Activated naive CD4-positive, alpha-beta T cell treated with Interleukin-2 at 50 U/mL for 16 hours (primary cell): ENCODE measurements at places on chromosomes 4 and X.

DNA sequence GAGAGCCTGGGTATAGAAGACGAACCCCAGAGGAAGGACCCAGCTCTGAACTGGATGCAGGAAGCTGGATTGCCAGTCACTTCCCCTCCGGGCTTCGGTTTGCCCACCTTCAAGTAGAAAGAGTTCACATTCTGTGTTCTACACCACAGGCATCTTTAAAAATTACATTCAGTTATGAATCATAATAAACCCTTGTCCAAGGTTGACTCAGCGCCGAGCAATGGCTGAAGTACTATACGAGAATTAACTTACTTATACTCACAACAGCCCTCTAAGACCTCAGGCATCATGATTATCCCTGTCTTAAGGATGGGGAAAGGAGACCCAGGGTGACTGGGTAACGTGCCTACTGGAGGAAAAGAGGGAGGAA lies 72.5 kb downstream of the EVC2 start:
- DNase-seq: no peak

- no peak for DNase-seq
Observed at GRCh38 chr4:150255610-150256224, 177.5 kb downstream of the DCLK2 start.

GRCh38 chr4:112931001-112931400 lies 118.5 kb upstream of the ANK2 start:
- no peak for DNase-seq

DNA sequence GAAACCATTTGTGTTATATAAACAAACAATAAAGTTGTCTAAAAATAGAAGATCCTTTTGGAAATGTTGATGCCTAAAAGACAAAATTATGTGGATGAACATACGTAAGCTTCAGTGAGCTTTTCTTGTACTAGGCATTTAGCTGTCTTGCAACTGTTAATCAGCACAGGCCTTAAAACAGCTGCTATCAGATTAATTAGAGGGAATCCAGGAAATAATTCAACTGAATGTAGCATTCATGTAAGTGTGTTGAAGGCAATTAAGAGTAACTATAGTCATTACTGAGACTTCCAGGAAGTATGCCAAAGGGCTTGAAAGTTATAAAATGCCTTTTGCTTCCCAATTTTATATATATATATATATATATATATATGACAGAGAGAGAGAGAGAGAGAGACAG lies 248.7 kb downstream of the IL1RAPL1 start:
- no peak for DNase-seq

DNA sequence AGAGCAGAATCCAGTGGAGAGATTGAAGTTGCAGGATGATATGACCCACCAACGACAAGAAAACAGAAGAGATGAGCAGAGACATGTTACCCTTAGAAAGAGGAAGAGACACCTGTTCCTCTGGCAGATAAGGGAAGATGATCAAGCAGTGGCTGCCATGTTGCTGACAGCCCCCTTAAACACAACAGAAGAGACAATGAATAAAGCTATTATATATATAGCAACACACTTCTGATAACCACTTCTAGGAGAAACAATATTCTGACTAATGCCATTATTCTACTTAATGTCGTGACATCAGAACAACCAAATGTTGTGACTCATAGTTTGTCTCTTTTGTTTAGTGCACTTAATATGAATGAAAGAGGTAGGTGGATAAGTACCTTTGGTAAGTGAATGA lies 44.9 kb downstream of the SH3RF1 start:
- no peak for DNase-seq

- DNase-seq: no peak
Observed at GRCh38 chr4:47368211-47368610, 95.3 kb downstream of the COMMD8 start.

DNA sequence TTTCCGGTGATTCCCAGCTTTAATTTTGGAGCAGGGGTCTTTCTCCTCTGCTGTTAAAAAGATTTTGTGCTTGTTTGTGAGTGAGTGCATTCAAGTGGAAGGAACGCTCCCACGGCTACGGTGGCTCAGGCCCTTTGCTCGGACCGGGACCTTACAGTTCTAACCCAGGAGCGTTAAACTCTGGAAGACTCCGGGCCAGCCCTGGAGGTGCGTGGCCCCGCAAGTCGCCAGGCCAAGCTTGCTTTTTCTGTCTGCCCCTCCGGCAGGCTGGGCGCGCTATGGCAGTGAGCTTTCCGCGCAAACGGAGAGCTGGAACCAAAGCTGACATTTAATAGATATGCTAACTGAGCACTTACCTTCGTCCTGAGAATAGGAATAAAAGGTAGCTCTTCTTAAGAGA lies 18.3 kb upstream of the PITX2 start:
- DNase-seq: no peak
